Ascending aorta (tissue), 2 donors: ENCODE measurements at places on chromosomes 3 and 15.

DNA sequence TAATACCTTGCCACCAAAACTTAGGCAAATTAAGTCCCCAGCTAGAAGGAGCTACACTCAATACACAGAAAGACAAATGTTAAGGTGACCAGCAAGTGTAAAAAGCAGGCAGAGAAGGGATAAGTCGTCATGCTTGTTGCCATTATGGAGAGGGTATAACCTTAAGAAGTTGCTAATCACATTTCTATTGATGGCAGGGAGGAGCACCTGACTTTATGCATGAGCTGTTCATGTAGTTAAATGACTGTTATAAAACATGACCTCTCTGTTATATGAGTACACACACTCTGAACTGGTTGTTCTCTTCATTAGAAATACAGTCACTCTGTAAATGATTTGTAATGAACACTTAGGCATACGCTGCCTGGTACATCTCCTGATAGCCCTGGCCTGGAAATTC, 6.6 kb upstream of the CCNL1 start:
- peaks cover 1% of the 10 kb centered on the region for H3K4me1 ChIP-seq
- H3K36me3 ChIP-seq, result no peaks in the 10 kb centered on the region
- H3K27me3 ChIP-seq, result no peaks in the 10 kb centered on the region
- no peak overlapping the region for H3K27ac ChIP-seq

- H3K27me3 ChIP-seq, result no peaks in the 10 kb centered on the region
- H3K36me3 ChIP-seq, result no peaks in the 10 kb centered on the region
- no peak overlapping the region for H3K27ac ChIP-seq
- H3K4me1 ChIP-seq, result no peaks in the 10 kb centered on the region
- DNase-seq, result no peak
- H3K4me3 ChIP-seq, result no peak overlapping the region
These were observed 27.0 kb upstream of the MUC4 start for GRCh38 chr3:195838714-195839113.

- no peaks in the 10 kb centered on the region for H3K4me1 ChIP-seq
- DNase-seq, result no peak
- no peaks in the 10 kb centered on the region for H3K27me3 ChIP-seq
These were observed 63.5 kb upstream of the CLDN18 start for GRCh38 chr3:137946356-137946973.

- no peaks in the 10 kb centered on the region for H3K36me3 ChIP-seq
- no peak overlapping the region for H3K27ac ChIP-seq
- H3K4me3 ChIP-seq, result no peak overlapping the region
- H3K27me3 ChIP-seq, result no peaks in the 10 kb centered on the region
- H3K4me1 ChIP-seq, result no peaks in the 10 kb centered on the region
These were observed 650.6 kb downstream of the ZPLD1 start for GRCh38 chr3:103085465-103085864.

- no peaks in the 10 kb centered on the region for H3K27me3 ChIP-seq
- no peaks in the 10 kb centered on the region for H3K4me1 ChIP-seq
- no peaks in the 10 kb centered on the region for H3K36me3 ChIP-seq
- no peak overlapping the region for H3K4me3 ChIP-seq
- no peak overlapping the region for H3K27ac ChIP-seq
- DNase-seq, result no peak
These were observed 243.6 kb upstream of the ICE2 start for GRCh38 chr15:60722328-60723112.

GRCh38 chr3:9955067-9955502, 2.9 kb upstream of the PRRT3 start:
- no peaks in the 10 kb centered on the region for H3K36me3 ChIP-seq
- no peaks in the 10 kb centered on the region for H3K27me3 ChIP-seq
- no peak for DNase-seq

DNA sequence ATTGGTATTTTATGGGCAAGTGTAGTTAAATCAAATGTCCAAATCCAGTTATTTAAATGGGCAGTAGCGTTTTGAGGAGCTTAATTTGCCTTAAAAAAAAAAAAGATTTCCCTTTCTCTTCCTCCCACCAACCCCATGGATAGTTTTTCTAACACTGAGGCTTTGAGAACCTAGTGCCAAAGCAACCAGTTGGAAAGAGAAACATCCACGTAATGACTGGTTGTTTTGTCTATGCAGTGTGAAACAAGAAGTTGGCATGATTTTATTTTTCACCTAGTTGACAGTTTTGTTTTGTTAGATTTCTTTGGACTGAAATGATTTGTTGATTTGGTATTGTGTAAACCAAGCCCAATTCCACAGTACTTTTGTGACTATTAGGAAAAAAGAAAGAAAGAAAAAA, 170.0 kb downstream of the SOX2 start:
- no peaks in the 10 kb centered on the region for H3K36me3 ChIP-seq
- no peaks in the 10 kb centered on the region for H3K27me3 ChIP-seq
- no peak overlapping the region for H3K4me3 ChIP-seq

- H3K36me3 ChIP-seq, result peaks cover 27% of the 10 kb centered on the region
- no peak overlapping the region for H3K4me3 ChIP-seq
- H3K4me1 ChIP-seq, result no peaks in the 10 kb centered on the region
- H3K27ac ChIP-seq, result no peak overlapping the region
- H3K27me3 ChIP-seq, result no peaks in the 10 kb centered on the region
These were observed 113.9 kb downstream of the OXNAD1 start for GRCh38 chr3:16378920-16379319.

DNA sequence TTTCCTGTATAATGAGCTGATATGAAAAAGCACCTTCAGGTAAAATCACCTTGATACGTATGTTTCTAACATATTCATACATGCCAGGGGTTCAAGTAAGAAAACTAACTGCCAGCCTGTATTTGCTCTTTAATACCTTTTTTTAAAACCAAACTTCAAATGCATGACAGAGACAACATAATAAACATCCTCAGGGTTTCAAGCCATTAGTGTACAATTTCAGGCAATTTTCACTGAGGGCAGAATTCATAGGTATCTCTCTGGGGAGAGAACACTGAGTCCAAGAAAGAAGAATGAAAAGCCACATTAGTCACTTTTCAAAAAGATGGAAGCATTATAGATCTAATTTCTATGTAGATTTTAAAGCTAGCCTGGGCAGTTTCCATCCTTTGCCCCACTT, 26.9 kb downstream of the MINDY4B start:
- H3K36me3 ChIP-seq, result no peaks in the 10 kb centered on the region
- H3K27me3 ChIP-seq, result no peaks in the 10 kb centered on the region
- H3K4me1 ChIP-seq, result no peaks in the 10 kb centered on the region
- H3K4me3 ChIP-seq, result no peak overlapping the region
- DNase-seq, result no peak

- H3K27ac ChIP-seq, result no peak overlapping the region
- DNase-seq, result no peak
- no peaks in the 10 kb centered on the region for H3K36me3 ChIP-seq
- no peaks in the 10 kb centered on the region for H3K27me3 ChIP-seq
- H3K4me3 ChIP-seq, result no peak overlapping the region
These were observed 45.8 kb upstream of the CCDC174 start for GRCh38 chr3:14605744-14606143.

DNA sequence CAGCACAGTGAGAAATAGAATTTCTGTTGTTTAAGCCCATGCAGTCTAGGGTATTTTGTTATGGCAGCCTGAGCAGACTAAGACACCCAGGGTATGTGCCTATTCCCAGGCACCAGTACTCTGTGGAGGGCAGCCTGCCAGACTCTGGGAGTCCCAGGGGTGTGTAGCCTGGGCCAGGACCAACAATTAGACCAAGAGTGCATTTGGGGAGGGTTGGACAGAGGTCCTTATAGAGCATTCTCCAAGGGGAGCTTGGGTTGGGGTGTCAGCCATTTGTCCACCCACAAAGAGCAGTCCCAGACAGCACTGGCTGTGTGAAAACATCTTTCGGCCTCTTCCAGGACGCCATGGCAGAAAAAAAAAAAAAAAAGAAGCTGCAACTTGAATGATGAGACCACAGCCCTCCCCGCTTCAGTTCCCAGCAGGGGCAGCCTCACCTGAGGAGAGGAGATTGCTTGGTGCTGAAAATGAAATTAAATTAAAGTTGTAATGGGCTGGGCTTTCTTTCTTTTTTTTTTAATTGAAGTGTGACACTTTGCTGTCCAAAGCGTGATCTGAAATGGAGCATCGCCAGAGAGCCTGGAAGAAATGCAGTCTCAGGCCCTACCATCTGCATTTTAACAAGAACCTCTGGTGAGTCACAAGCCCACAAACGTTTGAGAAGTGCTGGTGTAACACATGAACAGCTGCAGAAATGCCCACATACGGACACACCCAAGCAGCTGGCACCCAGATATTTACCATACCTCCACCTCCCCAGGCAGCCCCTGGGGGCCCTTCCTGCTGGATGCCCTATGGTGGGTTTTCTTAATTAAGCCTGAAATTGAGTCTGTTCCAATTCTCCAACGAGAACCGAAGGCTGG, 21.3 kb upstream of the CAV3 start:
- no peaks in the 10 kb centered on the region for H3K4me1 ChIP-seq
- no peaks in the 10 kb centered on the region for H3K36me3 ChIP-seq
- DNase-seq, result no peak
- H3K4me3 ChIP-seq, result no peak overlapping the region

- no peak overlapping the region for H3K4me3 ChIP-seq
- DNase-seq, result no peak
- peaks cover 26% of the 10 kb centered on the region for H3K4me1 ChIP-seq
- no peaks in the 10 kb centered on the region for H3K36me3 ChIP-seq
These were observed 2.4 kb downstream of the SLCO3A1 start for GRCh38 chr15:91855684-91856489.

DNA sequence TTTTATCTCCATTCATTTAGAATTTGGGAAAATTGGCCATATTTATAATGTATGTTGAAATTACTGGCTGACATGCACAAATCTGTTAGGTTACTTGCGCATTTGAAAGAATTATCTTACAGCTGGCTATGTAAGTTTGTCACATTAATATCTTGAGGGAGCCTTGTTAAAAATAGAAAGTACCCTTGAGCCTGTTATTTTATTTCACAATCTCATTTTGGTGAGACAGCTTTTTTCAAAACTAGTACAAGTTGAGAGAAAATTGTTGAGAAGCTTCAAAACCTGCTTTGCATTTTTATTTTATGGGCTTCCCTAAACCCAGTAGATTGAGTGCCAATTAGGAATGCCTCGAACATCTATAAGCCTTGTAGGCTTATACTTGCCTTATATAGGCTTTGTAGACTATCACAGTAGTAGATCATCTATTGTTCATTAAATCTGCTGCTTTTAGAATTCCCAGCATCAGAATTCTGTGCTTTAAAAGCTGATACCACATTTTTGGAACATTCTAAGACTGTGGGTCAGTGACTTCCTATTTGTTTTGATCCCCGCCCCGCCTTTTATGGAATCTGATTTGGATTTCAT, 6.3 kb downstream of the IDH3A start:
- H3K4me1 ChIP-seq, result peaks cover 25% of the 10 kb centered on the region
- no peak for DNase-seq
- peaks cover 20% of the 10 kb centered on the region for H3K36me3 ChIP-seq
- H3K4me3 ChIP-seq, result peak overlapping the region; percentile 28

- H3K27me3 ChIP-seq, result no peaks in the 10 kb centered on the region
- peak; percentile 89 for DNase-seq
- H3K4me3 ChIP-seq, result peak within 1 kb of the TSS; percentile 89
These were observed at the start of gene PLSCR4 for GRCh38 chr3:146250449-146251382. Gene PLSCR4 (minus strand): TSS chr3:146251105. CDS start chr3:146222071, 29,034 bp downstream.

- H3K4me1 ChIP-seq, result peaks cover 29% of the 10 kb centered on the region
- peaks cover 19% of the 10 kb centered on the region for H3K36me3 ChIP-seq
- peak overlapping the region; percentile 89 for H3K27ac ChIP-seq
- peak; percentile 92 for DNase-seq
- H3K4me3 ChIP-seq, result no peak overlapping the region
These were observed 27.6 kb downstream of the PLXNB1 start for GRCh38 chr3:48402281-48402732.

DNA sequence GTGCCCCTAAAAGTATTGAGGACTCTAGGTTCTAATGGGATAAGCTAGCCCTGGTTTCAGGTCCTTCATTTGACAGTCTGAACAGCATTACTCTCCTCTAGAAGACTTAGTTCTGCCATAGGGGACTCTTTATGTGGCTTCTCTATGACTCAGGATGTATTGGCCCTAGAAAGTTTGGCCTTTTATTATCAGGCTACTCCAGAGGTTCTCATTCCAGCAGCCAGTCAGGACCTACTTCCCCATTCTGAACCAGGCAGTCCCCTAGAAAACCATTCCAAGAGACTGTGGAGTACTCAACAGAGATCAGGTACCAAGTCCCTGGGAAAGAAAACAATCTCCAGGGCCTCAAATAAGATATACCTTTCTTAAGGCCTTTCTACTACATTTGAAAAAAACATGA, 157.9 kb upstream of the TSPAN3 start:
- no peak overlapping the region for H3K27ac ChIP-seq
- no peaks in the 10 kb centered on the region for H3K4me1 ChIP-seq
- H3K4me3 ChIP-seq, result no peak overlapping the region

DNA sequence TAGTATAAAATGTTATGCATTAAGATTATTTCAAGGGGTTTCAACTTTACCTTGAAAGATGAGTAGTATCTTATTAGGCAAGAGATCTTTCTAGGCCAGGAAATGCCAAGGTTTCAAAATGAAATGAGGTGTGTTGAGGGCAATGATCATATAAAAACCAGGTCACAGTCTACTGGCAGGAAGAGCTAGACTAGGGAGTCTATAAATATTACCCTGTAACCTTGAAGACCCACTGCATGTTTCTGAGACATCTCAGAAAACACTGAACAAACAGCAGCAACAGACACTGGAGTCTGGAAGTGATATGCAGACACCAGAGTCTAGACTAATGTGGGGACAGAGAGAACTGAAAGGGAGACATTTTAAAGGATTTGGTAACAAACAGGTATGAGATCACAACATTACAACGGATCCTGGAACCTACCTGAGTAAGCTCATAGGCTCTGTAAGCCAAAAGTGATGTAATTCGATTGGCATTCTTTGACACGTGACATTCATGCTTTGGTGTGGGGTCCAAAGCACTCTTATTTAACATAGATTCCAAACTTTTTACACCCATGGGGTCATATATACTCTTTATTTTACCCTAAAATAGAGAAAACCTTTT, 15.0 kb downstream of the TASOR start:
- peaks cover 81% of the 10 kb centered on the region for H3K36me3 ChIP-seq
- no peaks in the 10 kb centered on the region for H3K4me1 ChIP-seq
- no peaks in the 10 kb centered on the region for H3K27me3 ChIP-seq
- H3K27ac ChIP-seq, result no peak overlapping the region
- no peak for DNase-seq

GRCh38 chr3:188220988-188221818, 67.2 kb downstream of the LPP start:
- H3K4me3 ChIP-seq, result peak overlapping the region; percentile 63
- H3K4me1 ChIP-seq, result peaks cover 6% of the 10 kb centered on the region
- H3K27ac ChIP-seq, result peak overlapping the region; percentile 96
- peaks cover 18% of the 10 kb centered on the region for H3K36me3 ChIP-seq
- DNase-seq, result no peak

DNA sequence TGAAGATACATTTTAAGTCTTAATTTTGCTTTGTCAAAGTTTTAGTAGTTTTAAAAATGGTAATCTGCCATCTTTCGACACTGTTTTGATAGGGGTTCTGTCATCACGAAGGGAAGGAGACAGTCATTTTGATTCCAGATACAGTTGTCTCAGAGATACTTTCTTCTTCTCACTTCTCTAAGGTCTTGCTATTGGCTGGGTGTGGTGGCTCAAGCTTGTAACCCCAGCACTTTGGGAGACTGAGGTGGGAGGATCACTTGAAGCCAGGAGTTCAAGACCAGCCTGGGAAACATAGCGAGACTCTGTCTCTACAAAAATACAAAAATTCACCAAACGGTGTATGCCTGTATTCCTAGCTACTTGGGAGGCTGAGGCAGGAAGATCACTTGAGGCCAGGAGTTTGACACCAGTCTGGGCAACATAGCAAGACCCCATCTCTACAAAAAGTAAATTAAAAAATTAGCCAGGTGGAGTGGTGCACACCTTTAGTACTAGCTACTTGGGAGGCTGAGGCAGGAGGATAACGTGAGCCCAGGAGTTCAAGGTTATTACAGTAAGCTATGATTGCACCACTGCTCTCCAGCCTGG, 3.3 kb downstream of the RAB8B start:
- no peak for DNase-seq
- no peak overlapping the region for H3K27ac ChIP-seq
- peaks cover 41% of the 10 kb centered on the region for H3K4me1 ChIP-seq
- no peaks in the 10 kb centered on the region for H3K36me3 ChIP-seq
- H3K4me3 ChIP-seq, result no peak overlapping the region
- no peaks in the 10 kb centered on the region for H3K27me3 ChIP-seq
